ENCODE measurements at places on chromosomes 6 and 20.

DNA sequence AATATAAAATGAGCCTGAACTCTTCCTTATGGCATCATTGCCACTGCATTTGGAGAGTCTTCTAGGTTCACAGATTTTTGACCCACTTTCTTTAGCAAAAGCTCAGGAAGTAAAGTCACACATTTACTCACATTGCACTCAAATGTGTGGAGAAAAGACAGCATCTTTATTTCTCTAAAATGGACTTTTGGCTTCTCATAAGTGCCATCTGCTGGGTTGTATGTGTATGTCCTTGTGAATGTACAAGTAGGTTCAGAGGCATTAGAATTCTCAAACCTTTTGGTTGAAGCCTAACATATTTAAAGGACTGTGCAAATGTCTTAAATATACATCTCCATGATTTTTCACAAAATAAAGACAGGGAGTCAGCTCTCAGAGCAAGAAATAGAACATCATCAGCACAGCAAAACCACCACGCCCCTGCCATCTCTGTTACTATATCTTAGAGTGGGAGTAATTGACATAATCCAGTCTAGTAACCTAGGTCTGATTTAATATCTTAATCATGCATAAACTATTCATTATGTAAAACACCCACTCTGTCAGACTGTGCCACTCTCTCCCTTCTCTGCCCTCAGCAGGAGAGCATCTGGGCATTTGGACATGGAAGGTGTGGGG is 42.2 kb upstream of the SPTLC3 start:
- DNase-seq: peak; percentile 24

DNA sequence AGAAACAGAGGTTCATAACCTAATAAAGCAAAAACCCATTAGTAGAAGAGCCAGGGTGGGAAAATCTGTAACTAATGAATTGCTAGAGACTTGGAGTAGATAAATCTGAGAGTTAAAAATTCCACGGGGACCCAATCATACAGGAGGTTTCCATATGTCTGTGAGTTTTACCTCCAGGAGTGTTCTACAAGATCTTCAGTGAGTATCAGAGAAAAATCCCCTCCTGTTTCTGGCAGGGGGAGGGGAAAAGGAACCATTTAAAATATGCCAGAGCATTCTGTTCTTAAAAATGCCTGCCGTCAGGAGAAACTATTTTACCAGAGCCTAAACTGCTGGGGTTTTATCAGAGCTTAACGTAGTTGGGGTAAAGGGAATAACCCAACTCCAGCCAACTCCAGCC is 54.0 kb upstream of the PLN start:
- no peak for DNase-seq

DNA sequence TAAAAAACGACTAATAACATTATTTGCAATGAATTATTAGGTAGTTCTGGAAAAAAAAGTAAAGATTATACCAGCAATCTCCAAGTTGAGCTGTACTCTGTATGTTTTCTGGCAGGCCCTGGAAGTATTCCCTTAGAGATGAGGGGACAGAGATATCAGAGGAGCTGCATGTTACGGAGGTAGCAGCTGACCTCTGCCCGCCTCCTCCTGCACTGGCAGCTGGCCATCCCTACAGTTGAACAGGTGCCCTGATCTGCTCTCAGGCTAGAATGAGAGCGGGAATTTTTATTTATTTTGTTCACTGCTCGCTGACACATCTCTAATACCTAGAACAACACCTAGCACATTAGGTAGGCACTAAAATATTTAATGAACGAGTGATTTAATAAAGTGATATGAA is 23.1 kb downstream of the FBXL4 start:
- no peak for DNase-seq

- DNase-seq: peak; percentile 53
Observed at GRCh38 chr6:31246051-31246521, 25.8 kb downstream of the HLA-C start.

DNA sequence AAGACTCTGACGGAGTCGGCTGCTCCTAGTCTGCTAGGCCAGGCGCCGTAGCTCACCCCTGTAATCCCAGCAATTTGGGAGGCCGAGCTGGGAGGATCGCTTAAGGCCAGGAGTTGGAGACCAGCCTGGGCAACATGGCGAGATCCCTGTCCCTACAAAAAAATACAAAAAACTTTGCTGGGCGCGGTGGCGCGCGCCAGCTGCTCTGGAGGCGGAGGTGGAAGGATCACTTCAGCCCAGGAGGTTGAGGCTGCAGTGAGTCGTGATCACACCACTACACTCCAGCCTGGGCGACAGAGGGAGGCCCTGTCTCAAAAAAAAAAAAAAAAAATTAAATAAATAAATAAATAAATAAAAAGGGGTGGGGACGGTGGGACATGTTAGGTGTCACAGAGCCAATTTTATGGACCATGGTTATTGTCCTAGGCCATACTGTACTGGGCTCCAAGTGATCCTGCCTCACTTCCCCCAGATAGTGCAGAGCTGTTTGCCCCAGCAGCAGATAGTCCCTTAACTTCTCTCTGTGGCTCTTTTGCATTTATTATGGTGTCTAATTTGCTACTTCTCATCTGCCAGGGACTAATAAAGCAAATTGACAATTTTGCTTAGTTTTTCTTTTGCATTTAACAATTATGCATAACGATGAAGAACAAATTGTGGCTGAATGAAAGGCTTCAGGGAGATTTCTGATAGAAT is 5.2 kb downstream of the PI16 start:
- DNase-seq: no peak

DNA sequence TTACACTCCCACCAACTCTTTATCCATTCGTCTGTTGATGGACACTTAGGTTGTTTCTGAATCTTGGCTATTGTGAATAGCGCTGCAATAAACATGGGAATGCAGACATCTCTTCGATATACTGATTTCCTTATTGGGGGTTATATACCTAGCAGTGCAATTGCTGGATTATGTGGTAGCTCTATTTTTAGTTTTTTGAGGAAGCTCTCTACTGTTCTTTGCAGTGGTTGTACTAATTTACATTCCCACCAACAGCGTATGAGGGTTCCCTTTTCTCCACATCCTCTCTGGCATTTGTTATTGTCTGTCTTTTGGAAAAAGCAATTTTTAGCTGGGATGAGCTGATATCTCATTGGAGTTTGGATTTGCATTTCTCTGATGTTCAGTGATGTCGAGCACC is 4.6 kb upstream of the PFDN4 start:
- no peak for DNase-seq

DNA sequence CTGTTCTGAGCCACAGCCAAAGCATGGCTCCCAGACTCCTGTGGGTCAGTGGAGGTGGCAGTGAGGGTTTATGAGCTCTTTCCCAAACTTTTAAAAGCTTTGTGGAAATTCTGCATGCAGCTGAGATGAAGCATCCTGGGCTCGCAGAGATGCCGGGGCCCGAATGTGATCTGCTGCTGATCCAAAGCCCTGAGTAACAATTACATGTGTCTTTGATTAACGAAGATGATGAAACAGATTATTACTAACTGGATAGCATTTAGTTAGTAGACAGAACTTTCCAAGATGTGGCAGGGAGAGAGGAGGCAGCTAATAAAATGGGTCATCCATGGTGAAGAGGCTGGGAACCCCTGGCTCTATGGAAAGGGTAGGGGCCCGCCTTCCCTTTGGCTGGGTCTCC is 43.9 kb upstream of the MDFI start:
- DNase-seq: no peak

GRCh38 chr20:19070026-19070425 is 142.4 kb upstream of the SLC24A3 start:
- DNase-seq: no peak

GRCh38 chr6:26122005-26122388 is 34.8 kb downstream of the HFE start:
- no peak for DNase-seq

DNA sequence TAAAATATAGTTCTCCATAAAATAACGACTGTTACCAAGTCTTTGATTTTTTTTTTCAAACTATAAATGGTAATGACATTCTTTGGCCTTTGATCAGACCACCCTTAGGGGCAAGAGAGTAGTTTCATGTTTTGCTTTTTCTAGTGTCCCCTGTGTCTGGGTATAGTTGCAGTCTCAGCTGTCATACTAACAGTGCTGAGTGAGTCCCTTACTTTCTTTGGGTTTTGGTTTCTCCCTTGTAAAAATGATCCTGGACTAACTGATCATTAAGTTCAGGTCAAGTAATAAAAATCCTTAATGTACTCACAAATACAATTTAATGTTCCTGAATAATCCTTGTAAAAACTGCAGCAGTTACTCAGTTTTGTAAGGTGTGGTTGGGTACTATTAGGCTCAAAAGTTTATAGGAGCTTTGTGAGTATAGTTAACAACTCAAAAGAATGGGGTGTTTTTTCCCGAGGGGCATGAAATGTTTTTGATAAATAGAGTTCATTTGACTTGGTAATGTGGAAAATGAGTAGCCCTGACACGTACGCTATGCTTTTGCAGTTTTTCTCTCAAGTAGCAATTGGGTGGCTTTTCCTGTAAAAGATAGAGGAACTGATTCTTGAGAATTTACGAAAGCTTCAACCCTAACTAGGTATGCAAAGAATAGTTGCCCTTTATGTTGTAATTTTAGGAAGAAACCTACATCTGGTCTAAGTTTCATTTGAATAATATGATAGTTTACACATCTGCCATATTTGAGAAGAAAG is 6.2 kb downstream of the PTPN1 start:
- no peak for DNase-seq

DNA sequence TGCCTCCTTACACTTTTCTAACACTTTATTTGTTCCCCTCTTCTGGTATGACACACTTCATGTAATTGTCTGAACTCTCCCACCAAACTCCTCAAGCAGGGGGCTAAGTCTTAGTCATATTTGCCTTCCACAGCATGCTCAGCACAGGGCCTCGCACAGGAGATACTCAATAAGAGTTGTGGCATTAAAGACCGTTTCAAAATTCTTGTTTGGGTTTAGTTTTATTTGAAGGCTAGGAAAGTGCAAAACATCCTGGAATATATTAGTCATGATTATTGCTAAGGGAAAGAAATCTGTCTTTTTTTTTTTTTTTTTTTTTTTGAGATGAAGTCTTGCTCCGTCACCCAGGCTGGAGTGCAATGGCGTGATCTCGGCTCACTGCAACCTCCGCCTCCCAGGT is 137.6 kb upstream of the ECI2 start:
- no peak for DNase-seq

GRCh38 chr6:27161603-27161945 is 85.9 kb upstream of the PRSS16 start:
- DNase-seq: no peak

DNA sequence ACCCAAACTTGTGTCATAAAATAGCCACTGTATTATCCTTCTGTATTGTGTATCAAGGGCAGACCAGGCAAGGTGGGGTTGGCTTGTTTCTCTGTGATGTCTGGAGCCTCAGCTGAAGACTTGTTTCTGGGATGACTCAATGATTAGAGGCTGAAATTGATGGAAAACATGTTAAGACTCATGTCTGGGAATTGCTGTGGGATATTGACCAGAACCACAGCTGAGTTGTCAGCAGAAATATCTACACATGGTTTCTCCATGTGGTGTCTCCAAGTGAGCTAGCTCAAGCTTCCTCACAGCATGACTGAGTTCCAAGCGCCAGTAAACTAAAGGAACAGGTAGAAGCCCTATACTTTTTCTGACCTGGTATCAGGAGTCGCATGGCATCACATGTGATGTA is 128.5 kb upstream of the SYNDIG1 start:
- no peak for DNase-seq

GRCh38 chr6:147515327-147515726 is 6.8 kb downstream of the SAMD5 start:
- no peak for DNase-seq

DNA sequence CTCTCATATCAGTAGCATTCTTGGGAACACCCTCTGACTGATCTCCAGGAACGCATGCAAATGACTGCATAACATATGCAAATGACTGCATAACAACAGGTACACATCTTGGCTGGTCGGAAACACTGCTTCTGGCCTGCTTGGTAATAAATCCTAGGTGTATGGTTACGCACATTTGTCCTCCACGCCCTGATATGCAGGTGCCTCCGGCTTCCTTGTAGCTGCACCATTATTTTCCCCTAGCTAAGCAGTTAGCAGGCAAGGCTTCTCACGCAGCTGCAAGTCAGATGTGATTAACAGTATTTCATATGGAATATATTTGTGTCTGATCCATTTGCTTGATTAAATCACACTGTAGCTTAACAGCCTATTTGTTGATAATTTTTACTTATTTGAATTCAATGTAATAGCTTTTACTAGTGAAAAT is 5.9 kb downstream of the RPS6KA2 start:
- no peak for DNase-seq
